Liver (tissue), 10 donors: ENCODE measurements at places on chromosomes 11 and 22. TPM values are rescaled to one million over a fixed set of nuclear protein-coding genes. Genes with fewer than 3 reads are reported as not detected.

DNA sequence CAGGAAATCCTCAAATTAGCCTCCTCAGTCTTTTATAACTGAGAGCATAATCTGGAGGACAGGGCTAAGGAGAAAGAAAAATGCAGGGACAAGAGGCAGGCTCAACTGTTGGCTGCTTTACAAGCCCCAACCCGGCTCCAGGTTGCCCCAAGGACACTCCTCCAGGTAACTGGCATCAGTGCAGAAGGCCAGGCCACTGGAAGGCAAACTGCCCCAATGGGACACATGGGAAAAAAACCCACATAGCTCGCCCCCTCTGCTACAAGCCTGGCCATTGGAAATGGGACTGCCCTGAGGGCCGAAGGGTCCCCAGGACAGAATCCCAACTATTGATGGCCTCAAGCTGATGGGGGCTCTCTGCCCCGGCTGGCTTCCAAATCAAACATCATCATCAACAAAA is 17.9 kb upstream of the FBLN1 start:
- no peak for DNase-seq
- H3K4me1 ChIP-seq = no peaks in the 10 kb centered on the region
- H3K36me3 ChIP-seq = no peaks in the 10 kb centered on the region
- H3K4me3 ChIP-seq = no peak overlapping the region

- no peaks in the 10 kb centered on the region for H3K36me3 ChIP-seq
- H3K27ac ChIP-seq = no peak overlapping the region
- no peaks in the 10 kb centered on the region for H3K27me3 ChIP-seq
Measured at GRCh38 chr11:78377625-78378418, 39.8 kb downstream of the GAB2 start.

DNA sequence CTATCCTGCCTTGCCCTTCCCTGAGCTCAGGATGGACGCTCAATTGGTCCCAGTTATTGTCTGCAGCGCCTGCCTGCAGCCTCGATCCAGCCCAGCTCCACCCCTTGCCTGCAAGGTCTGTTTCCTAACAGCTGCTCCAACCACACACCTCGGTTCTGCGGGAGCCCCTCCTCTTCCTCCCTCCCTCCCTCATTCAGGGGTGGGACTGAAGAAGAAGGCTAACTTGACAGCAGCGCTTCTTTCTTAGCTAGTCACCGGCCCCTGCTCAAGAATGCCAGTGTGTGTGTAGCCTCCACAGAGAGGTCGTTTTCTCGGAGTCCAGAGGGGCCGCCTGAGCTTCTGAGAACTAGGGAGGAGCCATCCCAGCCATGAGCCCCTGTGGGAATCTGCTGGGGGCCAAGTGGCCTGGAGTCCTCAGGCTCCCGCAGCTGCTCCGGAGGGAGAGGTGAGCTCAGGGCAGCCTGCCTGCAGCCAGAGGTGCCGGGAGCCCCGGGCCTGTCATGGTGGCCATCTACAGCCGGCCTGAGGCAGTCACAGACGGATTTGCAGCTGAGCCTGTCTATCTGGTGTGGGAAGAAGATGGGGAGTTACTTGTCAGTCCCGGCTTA is 36.1 kb downstream of the LIMK2 start:
- DNase-seq = peak; percentile 62
- H3K36me3 ChIP-seq = no peaks in the 10 kb centered on the region
- no peak overlapping the region for H3K27ac ChIP-seq
- H3K4me1 ChIP-seq = peaks cover 4% of the 10 kb centered on the region
- H3K4me3 ChIP-seq = no peak overlapping the region

- peaks cover 82% of the 10 kb centered on the region for H3K36me3 ChIP-seq
- peak overlapping the region; percentile 47 for H3K27ac ChIP-seq
- H3K4me1 ChIP-seq = peaks cover 10% of the 10 kb centered on the region
- H3K27me3 ChIP-seq = no peaks in the 10 kb centered on the region
- H3K4me3 ChIP-seq = no peak overlapping the region
Measured at GRCh38 chr22:20111045-20111688, 4.7 kb upstream of the RANBP1 start.

FIBIN gene
- 2.0 TPM for polyA plus RNA-seq

GRCh38 chr22:46971099-46971763 is 208.8 kb downstream of the TBC1D22A start:
- H3K27me3 ChIP-seq = no peaks in the 10 kb centered on the region
- DNase-seq = no peak
- no peak overlapping the region for H3K4me3 ChIP-seq
- peaks cover 4% of the 10 kb centered on the region for H3K36me3 ChIP-seq

CTSW gene
- 2.0 TPM for polyA plus RNA-seq

DNA sequence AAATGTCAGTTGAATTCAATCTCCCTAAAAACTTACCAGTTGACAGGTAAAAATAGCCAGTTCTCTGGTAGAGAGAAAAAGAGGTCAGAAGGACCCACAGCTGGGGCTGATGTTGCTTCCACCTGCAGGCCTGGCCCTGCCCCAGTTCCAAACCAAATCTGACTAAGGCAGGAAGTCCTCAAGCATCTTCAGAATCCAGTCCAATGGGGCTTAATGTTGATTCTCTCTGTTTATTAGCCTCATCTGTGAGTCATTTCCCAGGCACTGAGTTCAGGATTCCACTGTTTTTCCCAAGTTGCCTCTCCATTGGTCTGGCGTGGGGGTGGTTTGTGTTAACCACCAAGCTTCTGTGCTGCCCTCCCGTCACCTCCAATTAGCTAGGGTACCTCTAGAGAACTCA is 601.8 kb downstream of the INSC start:
- no peak overlapping the region for H3K27ac ChIP-seq
- H3K4me1 ChIP-seq = no peaks in the 10 kb centered on the region
- H3K27me3 ChIP-seq = no peaks in the 10 kb centered on the region
- no peak for DNase-seq
- H3K36me3 ChIP-seq = no peaks in the 10 kb centered on the region

- DNase-seq = no peak
- H3K4me3 ChIP-seq = no peak overlapping the region
- H3K27me3 ChIP-seq = no peaks in the 10 kb centered on the region
- no peaks in the 10 kb centered on the region for H3K36me3 ChIP-seq
Measured at GRCh38 chr22:23122992-23123803, 18.6 kb downstream of the RSPH14 start.

DNA sequence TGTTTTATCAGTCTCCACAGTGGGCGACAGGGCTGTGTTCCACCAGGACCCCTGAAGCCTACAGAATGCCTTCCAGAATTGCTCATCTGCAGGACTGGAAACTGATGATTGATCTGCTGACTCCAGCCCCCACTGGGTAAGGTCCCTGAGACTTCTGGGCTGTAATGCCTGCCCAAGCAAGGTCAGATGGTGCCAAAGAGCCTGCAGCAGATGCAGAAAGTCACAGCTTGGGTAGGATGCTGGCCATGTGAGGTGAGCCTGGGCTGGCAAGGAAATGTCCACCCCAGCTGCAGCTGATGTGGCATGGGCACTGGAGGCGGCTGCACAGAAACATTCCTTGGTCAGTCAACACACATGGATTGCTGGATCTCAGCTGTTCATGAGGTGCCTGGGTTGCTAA is 30.9 kb downstream of the LRRC32 start:
- no peaks in the 10 kb centered on the region for H3K27me3 ChIP-seq
- no peak overlapping the region for H3K4me3 ChIP-seq

GRCh38 chr11:117369534-117369933 is 41.9 kb downstream of the CEP164 start:
- no peak overlapping the region for H3K27ac ChIP-seq
- H3K27me3 ChIP-seq = no peaks in the 10 kb centered on the region
- no peak for DNase-seq
- H3K4me3 ChIP-seq = no peak overlapping the region

PDE2A gene
- 4.3 TPM for polyA plus RNA-seq

- H3K36me3 ChIP-seq = peaks cover 19% of the 10 kb centered on the region
- no peaks in the 10 kb centered on the region for H3K27me3 ChIP-seq
- peaks cover 55% of the 10 kb centered on the region for H3K4me1 ChIP-seq
- H3K27ac ChIP-seq = peak overlapping the region; percentile 78
- no peak overlapping the region for H3K4me3 ChIP-seq
Measured at GRCh38 chr22:50403701-50404101, 60.6 kb downstream of the PPP6R2 start.

APOBEC3G gene
- polyA plus RNA-seq = 2.6 TPM

GRCh38 chr11:10746871-10747270 is 4.2 kb upstream of the CTR9 start:
- H3K4me1 ChIP-seq = no peaks in the 10 kb centered on the region
- H3K27ac ChIP-seq = no peak overlapping the region
- H3K36me3 ChIP-seq = no peaks in the 10 kb centered on the region
- H3K4me3 ChIP-seq = no peak overlapping the region
- no peaks in the 10 kb centered on the region for H3K27me3 ChIP-seq
- DNase-seq = no peak

- H3K36me3 ChIP-seq = no peaks in the 10 kb centered on the region
- no peak overlapping the region for H3K27ac ChIP-seq
- DNase-seq = no peak
- no peaks in the 10 kb centered on the region for H3K4me1 ChIP-seq
- H3K27me3 ChIP-seq = no peaks in the 10 kb centered on the region
Measured at GRCh38 chr11:28514391-28514790, 406.2 kb downstream of the METTL15 start.

- H3K27ac ChIP-seq = peak overlapping the region; percentile 98
- peak overlapping the region; percentile 79 for H3K4me3 ChIP-seq
- DNase-seq = peak; percentile 44
- H3K4me1 ChIP-seq = peaks cover 44% of the 10 kb centered on the region
- H3K27me3 ChIP-seq = no peaks in the 10 kb centered on the region
- H3K36me3 ChIP-seq = no peaks in the 10 kb centered on the region
Measured at GRCh38 chr11:110430267-110431050, 711 bp downstream of the FDX1 start.

- no peaks in the 10 kb centered on the region for H3K36me3 ChIP-seq
- peak overlapping the region; percentile 10 for H3K27ac ChIP-seq
- peak overlapping the region; percentile 39 for H3K4me3 ChIP-seq
Measured at GRCh38 chr11:104917271-104918112, 19.2 kb upstream of the CASP12 start.

- H3K36me3 ChIP-seq = no peaks in the 10 kb centered on the region
- H3K27ac ChIP-seq = no peak overlapping the region
- no peaks in the 10 kb centered on the region for H3K4me1 ChIP-seq
- DNase-seq = no peak
- no peak overlapping the region for H3K4me3 ChIP-seq
Measured at GRCh38 chr11:123543797-123544196, 110.6 kb downstream of the SCN3B start.

TRIM48 gene
- not detected for polyA plus RNA-seq

DNA sequence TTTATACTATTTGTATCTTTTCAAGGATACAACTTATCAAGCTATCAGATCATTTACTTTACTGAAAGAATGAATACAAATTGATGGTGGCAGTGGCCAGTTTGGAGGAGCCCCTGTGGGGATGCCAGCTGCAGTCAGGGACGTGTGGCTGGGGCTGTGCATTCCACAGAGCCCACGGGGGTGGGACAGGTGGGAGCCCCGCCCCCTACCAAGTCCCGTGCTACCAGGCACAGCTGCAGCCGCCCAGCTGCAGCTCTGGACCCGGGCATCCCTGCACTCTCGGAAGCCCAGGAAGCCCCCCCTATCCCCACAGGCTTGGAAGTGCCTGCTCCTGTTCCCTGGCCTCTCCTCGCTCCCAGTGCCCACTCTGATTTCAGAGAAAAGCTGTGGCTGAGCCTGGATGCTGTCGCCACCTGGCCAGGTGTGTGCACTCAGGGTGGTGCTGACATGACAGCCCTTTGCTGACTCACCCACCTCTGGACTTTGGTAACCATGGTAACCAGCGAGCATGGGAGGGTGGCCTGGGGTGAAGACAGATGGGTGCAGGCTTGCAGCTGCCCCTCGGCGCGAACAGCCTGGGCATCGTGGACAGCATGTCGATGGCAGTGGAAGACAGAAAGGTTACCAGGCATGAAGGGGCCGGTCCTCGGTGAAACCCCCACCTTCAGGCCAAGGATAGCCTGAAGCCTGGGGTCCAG is 138.1 kb downstream of the SBF2 start:
- no peak overlapping the region for H3K27ac ChIP-seq
- H3K4me3 ChIP-seq = no peak overlapping the region
- no peaks in the 10 kb centered on the region for H3K36me3 ChIP-seq
- no peaks in the 10 kb centered on the region for H3K4me1 ChIP-seq
- DNase-seq = no peak

DNA sequence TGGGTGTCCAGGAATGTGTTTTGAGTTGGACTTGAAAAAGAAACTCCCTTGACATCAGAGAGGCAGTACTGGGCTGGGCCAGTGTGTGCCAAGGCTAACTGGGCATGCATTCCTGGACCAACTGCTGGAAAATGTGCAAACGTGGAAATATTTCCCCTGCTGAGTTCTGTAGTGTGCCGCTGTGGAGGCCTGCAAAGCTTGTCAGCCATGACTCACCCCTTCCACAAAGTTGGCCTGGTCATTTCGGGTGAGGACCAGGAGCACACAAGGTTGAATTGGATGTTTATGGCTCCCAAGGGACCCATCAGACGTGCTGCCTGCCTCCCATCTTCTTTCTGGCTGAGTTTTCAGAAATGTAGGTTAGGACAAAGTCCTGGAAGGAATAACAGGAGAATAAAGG is 513.1 kb downstream of the MIAT start:
- no peak for DNase-seq
- peaks cover 3% of the 10 kb centered on the region for H3K27me3 ChIP-seq
- no peak overlapping the region for H3K4me3 ChIP-seq
- no peaks in the 10 kb centered on the region for H3K4me1 ChIP-seq
- H3K36me3 ChIP-seq = no peaks in the 10 kb centered on the region

- no peak overlapping the region for H3K27ac ChIP-seq
- no peaks in the 10 kb centered on the region for H3K27me3 ChIP-seq
- no peak for DNase-seq
- no peaks in the 10 kb centered on the region for H3K36me3 ChIP-seq
- H3K4me1 ChIP-seq = no peaks in the 10 kb centered on the region
- H3K4me3 ChIP-seq = no peak overlapping the region
Measured at GRCh38 chr11:110968348-110969062, 256.3 kb upstream of the ARHGAP20 start.

DNA sequence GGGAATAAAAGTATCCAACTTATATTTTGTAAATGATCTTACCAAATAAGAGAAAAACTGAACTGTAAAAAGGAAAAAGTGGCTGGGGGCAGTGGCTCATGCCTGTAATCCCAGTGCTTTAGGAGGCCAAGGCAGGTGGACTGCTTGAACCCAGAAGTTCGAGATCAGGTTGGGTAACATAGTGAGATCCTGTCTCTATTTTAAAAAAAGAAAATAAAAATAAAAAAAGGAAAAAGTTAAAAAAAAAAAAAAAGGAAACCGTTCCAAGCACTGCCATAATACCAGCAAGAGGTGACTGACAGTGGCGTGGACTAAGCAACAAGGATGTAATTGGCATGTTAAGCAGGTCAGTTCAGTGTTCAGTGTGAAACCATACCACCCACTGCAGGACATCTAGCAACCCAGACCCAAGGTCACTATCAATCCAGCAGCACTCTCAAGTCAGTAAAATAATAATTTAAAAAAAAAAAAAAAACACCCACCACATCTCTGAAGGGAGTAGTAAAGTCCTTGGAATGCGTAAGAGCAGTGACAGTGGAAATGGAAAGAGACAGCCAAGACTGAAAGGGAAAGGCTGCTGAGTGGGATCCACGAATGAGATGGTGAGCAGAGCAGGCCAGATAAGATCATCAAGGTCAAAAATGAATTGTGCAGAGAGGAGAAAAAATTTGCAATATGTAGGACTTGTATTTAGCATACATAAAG is 43.6 kb downstream of the MAPK1 start:
- H3K4me1 ChIP-seq = no peaks in the 10 kb centered on the region
- no peaks in the 10 kb centered on the region for H3K36me3 ChIP-seq
- no peak for DNase-seq

RDX gene
- polyA plus RNA-seq = 116 TPM

- no peak overlapping the region for H3K27ac ChIP-seq
- H3K4me1 ChIP-seq = peaks cover 24% of the 10 kb centered on the region
- DNase-seq = no peak
- H3K27me3 ChIP-seq = no peaks in the 10 kb centered on the region
Measured at GRCh38 chr11:69894648-69895047, 75.4 kb upstream of the FGF3 start.
